ENCODE measurements at places on chromosomes 13 and 19.

- H3K4me1 ChIP-seq: peaks cover 36% of the 10 kb centered on the region
- H3K27ac ChIP-seq: no peak overlapping the region
- no peaks in the 10 kb centered on the region for H3K36me3 ChIP-seq
- peaks cover 3% of the 10 kb centered on the region for H3K27me3 ChIP-seq
- H3K4me3 ChIP-seq: no peak overlapping the region
- no peak for DNase-seq
Measured at GRCh38 chr13:33260168-33261098, 25.1 kb downstream of the STARD13 start.

GRCh38 chr19:16591803-16592556 lies 19.8 kb upstream of the SLC35E1 start:
- DNase-seq: no peak
- H3K4me3 ChIP-seq: no peak overlapping the region
- H3K36me3 ChIP-seq: no peaks in the 10 kb centered on the region
- peaks cover 71% of the 10 kb centered on the region for H3K4me1 ChIP-seq

GRCh38 chr13:60327511-60327910 lies 69.5 kb upstream of the TDRD3 start:
- H3K36me3 ChIP-seq: no peaks in the 10 kb centered on the region
- H3K27me3 ChIP-seq: no peaks in the 10 kb centered on the region
- H3K4me1 ChIP-seq: peaks cover 16% of the 10 kb centered on the region
- no peak overlapping the region for H3K27ac ChIP-seq
- no peak for DNase-seq
- H3K4me3 ChIP-seq: no peak overlapping the region

- no peaks in the 10 kb centered on the region for H3K36me3 ChIP-seq
- no peaks in the 10 kb centered on the region for H3K27me3 ChIP-seq
- no peaks in the 10 kb centered on the region for H3K4me1 ChIP-seq
- H3K27ac ChIP-seq: no peak overlapping the region
Measured at GRCh38 chr13:65656740-65657329, 1573.3 kb downstream of the PCDH9 start.

DNA sequence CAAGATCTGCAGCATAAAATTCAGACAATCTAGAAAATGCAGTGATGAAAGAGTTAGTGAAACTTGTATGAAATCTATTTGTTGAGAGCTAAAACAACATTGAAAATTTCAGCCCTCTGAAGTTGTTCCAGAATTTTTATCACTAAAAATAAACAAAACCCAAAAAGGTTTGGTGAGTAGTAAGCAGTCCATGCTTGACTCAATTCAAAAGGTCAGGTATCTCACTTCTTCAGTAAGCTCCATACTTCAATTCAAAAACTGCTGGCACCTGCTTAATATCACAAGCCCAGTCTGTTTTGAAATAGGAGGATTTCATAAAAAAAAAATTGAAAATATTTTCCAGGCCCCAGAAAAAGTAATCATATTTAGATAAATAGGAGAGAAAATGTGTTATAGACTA lies 894.4 kb downstream of the SLITRK5 start:
- DNase-seq: no peak
- H3K4me1 ChIP-seq: no peaks in the 10 kb centered on the region
- H3K4me3 ChIP-seq: no peak overlapping the region
- H3K27ac ChIP-seq: no peak overlapping the region
- no peaks in the 10 kb centered on the region for H3K36me3 ChIP-seq
- H3K27me3 ChIP-seq: no peaks in the 10 kb centered on the region

DNA sequence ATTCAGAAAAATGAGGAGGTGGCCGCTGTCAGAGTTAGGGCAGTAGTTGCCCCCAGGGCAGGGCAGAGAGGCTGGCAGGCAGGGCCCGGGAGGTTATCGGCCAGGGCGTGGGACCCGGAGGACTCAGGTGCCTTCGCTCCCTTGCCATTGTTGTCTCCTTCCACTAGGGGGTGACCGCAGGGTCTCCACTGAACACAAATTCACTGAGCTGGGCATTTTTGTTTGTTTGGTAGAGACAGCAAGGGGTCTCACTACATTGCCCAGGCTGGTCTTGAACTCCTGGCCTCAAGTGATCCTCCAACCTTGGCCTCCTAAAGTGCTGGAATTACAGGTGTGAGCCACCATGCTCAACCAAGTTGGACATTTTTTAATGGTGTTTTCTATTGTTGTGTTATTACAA lies 25.1 kb downstream of the CARS2 start:
- H3K27me3 ChIP-seq: peaks cover 3% of the 10 kb centered on the region
- no peak overlapping the region for H3K27ac ChIP-seq
- no peaks in the 10 kb centered on the region for H3K4me1 ChIP-seq

- H3K4me1 ChIP-seq: no peaks in the 10 kb centered on the region
- H3K4me3 ChIP-seq: no peak overlapping the region
- no peak overlapping the region for H3K27ac ChIP-seq
Measured at GRCh38 chr13:85650613-85651012, 148.6 kb downstream of the SLITRK6 start.

DNA sequence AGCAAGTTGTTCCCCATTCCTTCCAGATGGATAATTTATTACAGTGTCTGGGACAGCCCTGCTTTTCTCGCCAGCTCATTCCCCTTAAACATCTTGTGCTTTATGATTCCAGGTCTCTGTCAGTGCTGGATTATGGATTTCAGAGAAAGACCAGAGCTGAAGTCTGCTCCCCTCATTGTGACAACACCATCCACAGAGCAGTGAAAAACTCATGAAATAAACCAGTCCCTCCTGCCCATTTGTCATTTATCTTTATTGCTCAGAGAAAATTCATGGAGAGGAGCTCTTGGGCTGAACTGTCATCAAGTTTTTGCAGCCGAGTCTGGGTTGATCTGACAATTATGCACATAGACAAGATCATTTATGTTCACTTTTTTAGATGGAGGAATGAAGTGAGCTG lies 92.7 kb upstream of the GPR12 start:
- H3K4me3 ChIP-seq: no peak overlapping the region
- no peak for DNase-seq
- H3K27ac ChIP-seq: no peak overlapping the region
- peaks cover 14% of the 10 kb centered on the region for H3K4me1 ChIP-seq
- no peaks in the 10 kb centered on the region for H3K36me3 ChIP-seq
- peaks cover 7% of the 10 kb centered on the region for H3K27me3 ChIP-seq

- no peaks in the 10 kb centered on the region for H3K36me3 ChIP-seq
- H3K4me3 ChIP-seq: no peak overlapping the region
- no peak overlapping the region for H3K27ac ChIP-seq
- no peak for DNase-seq
Measured at GRCh38 chr13:43269037-43269481, 245.7 kb downstream of the DNAJC15 start.

Measured in endothelial cell (in vitro differentiated cells).